Iris pigment epithelial cell (primary cell): ENCODE measurements at places on chromosomes 1 and 21.

- peak; percentile 90 for DNase-seq
Measured at GRCh38 chr1:221699577-221699976, 42.3 kb downstream of the DUSP10 start.

GRCh38 chr21:46456750-46457149, 1.9 kb upstream of the DIP2A start:
- DNase-seq = no peak

DNA sequence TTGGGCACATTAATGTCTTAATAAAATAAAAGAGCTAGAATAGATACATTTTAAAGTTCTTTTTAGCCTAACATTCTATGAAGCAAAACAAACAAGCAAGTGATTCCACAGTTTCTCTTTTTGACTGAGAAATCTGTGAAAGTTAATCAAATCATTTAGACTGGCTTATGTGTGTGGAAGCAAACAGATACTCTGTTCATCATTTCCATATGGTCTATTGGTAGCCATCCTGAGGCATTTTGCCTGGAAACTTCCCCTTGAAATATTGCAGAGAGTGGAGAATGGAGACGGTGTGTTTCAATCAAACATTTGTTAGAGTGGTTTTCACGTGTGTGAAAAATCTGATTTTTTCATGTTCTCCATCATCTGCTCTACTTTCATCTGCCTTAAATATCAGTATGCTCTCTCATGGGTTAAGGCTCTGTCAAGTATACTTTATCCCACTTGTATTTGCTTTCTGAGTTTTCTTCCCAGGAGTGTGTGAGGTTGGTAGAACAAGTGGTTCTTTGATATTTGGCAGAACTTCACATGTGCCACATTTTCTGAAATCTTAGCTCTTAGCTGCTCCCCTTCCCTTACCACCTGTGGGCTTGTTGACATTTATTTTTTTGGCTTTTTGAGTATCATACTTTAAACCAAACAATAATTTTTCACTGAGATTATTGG, 139.1 kb upstream of the PTGFR start:
- DNase-seq = no peak

- DNase-seq = no peak
Measured at GRCh38 chr1:110770832-110771231, 96.1 kb upstream of the KCNA3 start.

DNA sequence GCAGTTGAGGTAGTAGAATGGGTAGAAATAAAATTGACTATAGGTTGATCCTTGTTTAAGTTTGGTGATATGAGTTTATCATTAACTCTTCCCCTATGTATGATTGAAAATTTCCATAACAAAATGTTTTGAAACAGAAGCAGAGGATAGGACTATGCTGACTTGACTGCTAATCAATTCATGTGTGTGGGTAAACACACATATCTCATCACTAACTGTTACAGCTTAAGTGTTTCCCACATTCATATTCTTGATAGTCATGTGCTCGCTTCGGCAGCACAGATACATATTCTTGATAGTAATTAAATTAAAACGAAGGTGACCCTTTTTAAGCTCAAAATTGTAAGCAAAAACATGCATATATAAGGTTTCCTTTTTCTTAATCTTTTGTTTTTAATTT, 68.2 kb upstream of the SAMSN1 start:
- no peak for DNase-seq

DNA sequence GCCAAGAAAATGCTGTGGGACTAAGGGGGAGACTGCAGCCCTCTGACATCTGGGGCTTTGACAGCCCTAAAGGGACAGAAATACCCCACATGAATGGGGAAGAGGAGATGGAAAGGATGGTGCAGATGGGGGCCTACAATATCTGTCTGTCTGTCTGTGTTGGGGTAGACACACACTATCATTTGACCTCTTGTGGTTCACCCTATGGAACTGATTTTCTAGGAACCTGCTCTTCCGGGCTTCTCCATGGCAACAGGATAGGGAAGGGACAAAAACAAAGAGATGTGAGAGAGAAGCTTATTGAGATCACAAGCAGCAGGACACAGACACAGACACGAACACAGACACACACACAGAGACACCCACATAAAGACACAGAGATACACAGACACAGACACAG, 17.1 kb downstream of the KIF21B start:
- DNase-seq = no peak

DNA sequence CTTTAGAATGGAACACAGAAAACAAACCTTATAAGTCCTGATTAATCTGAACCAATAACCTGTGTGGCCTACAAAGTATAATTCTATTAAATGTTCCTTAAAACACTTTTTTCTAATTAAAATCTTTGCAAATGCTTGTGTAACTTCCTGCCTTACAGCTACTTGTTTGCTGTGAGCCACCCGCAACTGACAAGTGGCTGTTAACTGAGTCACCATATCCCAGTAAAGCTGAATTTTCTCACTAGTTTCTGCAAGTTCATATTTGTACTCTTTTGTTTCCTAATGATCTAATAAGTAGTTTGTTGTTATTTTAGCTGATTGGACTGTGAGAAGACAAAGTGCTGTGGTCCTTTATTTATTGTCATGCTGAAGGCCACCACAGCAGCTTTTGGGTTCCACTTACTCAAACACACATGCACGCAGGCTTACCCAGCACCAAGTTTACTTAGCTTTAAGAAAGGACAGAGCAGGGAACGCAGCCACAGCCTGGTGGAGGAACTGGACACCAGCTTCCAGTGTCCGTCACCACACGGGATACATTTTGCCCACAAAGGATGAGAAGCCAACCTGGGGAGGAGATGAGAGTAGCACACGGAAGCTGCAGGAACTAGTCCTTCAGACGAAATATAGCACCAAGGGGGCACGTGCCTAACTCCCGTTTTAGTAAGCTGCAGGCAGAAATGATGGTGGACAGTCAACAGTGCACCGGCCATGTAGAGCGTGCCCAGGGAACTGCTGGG, 47.8 kb downstream of the LCA5L start:
- DNase-seq = peak; percentile 63

GRCh38 chr1:219085988-219086387, 87.7 kb upstream of the LYPLAL1 start:
- peak; percentile 75 for DNase-seq

GRCh38 chr1:172453607-172454006, 9.7 kb upstream of the PIGC start:
- no peak for DNase-seq

GRCh38 chr1:19360016-19360415, 47.9 kb downstream of the SLC66A1 start:
- DNase-seq = no peak

DNA sequence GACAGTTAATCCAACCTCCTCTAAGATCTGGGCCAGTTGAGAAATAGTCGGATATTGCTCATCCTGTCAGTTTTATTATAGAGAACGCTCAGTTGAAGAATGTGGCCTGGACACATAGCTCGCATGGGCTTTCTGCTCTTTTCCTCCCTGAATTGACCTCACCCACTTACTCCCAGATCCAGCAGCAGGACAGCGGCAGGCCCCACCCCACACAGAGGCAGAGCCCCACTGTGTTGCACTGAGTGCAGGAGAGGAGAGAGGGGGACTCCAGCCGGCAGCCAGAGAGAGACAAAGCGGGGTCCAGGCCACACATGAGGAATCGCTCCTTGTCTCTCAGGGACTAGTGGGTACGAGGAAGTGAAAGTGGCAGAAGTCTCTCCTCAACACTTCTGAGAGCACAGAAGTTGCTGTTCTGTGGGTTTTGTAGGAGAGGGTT, 78.6 kb downstream of the LAMC1 start:
- DNase-seq = peak; percentile 68

DNA sequence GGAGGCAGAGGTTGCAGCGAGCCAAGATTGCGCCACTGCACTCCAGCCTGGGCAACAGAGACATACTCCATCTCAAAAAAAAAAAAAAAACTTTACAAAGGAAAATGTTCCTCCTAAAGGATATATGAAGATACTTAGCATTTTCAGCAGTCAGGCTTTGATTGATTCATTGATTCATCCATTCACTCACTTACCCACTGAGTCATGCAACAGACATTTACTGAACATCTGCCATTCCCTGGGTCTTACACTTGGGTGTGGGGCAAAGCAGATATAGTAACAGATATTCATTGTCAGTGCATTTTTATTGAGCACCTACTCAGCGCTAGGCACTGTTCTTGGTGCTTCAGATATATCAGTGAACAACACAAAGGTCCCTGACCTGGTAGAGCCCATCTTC, 5.6 kb upstream of the LACTBL1 start:
- peak; percentile 59 for DNase-seq

GRCh38 chr1:13556224-13556764, 27.3 kb upstream of the PDPN start:
- no peak for DNase-seq

- DNase-seq = peak; percentile 54
Measured at GRCh38 chr1:206725109-206725963, 40.6 kb downstream of the MAPKAPK2 start.

DNA sequence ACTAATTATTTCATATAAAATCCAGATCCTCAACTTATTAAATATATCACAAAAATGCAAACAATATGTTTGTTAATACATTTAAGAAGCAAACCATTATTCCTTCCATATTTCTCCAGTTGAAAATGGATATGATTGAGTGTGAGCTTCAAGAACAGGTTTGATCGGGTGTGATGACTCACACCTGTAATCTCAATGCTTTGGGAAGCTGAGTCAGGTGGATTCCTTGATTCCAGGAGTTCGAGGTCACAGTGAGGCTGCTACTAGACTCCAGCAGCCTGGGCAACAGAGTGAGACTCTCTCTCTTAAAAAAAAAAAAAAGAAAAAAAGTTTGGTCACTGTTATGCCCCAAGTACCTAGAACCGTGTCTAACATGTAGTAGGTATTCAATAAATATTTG, 42.9 kb upstream of the RRP15 start:
- DNase-seq = peak; percentile 3

- DNase-seq = peak; percentile 12
Measured at GRCh38 chr1:13899856-13900255, 199.9 kb downstream of the PRDM2 start.

- DNase-seq = peak; percentile 66
Measured at GRCh38 chr21:33684923-33685560, 42.7 kb downstream of the ITSN1 start.

- DNase-seq = no peak
Measured at GRCh38 chr1:9537863-9538668, 1.2 kb upstream of the SLC25A33 start.

GRCh38 chr1:243421784-243422183, 165.9 kb downstream of the SDCCAG8 start:
- DNase-seq = peak; percentile 89

GRCh38 chr1:184472136-184472535, 85.3 kb downstream of the C1orf21 start:
- DNase-seq = no peak

- no peak for DNase-seq
Measured at GRCh38 chr21:41403331-41403730, 22.7 kb upstream of the MX1 start.

DNA sequence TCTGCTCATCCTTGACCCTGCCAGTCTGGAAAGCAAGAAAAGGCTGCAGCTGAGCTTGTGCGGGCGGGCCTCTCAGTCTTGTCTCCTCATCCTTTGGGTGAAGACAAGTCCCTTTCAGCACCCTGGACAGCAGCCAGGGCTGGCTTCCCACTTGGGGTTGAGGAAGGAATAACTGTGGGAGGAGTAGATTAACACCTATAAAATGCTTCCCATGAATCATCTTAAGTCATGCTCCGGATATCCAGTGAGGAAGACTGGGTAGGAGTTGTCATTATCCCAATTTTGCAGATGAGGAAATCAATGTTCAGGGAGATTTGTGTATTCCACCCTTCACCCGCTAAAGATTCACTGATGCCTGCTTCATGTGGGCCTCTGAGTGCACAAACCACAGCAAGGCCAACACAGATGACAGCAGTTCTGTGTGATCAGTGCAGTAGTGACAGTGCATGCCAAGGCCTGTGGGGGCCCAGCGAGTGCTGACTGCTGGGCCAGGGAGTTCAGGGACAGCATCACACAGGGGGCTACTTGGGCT, 20.1 kb upstream of the COL16A1 start:
- peak; percentile 57 for DNase-seq

DNA sequence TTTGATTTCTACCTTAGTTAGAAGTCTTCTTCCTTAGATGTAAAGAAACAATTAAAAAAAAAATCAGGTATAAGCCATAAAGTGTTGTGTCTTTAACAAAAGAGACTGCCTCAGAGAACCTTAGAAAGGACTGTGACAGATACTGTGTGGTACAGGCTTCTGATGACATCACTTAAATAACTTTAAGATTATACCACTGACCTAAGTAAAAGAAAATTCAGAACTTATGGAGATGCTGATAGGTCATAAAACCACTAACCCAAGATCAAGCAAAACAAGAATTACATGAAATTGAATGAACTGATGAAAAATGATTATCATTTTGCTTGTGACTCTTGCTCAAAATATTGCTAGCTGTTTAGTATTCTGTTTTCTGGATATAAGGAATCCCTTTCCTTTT, 220.8 kb downstream of the NRIP1 start:
- DNase-seq = peak; percentile 30

DNA sequence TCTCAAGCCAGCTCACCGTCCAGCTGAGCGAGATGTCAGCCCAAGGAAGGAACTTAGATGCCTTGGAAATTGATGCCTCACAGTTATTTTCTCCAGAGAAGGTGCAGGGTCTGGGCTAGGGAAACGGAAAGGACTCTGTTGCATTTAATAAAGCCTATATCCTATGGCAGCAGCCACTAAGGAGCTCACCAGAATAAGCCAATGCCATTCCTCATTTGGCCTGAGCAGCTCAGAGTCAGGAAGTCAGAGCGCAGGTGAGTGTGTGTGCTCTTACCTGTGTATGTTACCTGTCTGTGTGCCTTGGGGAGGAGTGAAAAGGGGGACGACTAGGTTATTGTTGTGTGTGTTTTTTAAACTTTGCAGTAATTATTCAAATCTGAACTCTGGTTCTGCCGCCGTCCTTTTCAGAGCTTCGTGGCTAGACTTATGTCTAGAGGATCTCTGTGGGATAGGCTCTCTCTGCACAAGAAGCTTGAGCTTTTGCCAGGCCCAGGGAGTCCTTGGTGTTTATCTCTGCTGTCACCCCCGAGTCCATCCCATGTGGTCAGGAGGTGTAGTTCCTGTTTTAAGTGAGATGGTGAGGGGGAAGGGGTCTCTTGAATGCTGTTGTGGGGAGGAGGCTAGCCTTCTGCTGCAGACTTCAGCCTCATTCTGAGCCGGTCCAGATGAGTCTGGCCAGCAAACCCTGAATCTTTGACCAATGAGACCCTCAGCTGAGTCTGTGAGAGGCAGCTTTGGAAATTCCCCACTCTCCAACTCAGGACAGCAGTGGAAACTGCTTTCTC, 2.4 kb downstream of the TMCC2 start:
- no peak for DNase-seq
